ENCODE measurements at places on chromosomes 1 and 21.

- no peak overlapping the region for H3K27ac ChIP-seq
- peaks cover 11% of the 10 kb centered on the region for H3K4me1 ChIP-seq
Measured at GRCh38 chr1:111461765-111462164, 12.0 kb upstream of the C1orf162 start.

- no peak overlapping the region for H3K27ac ChIP-seq
- no peak overlapping the region for H3K4me3 ChIP-seq
- H3K4me1 ChIP-seq, result peaks cover 16% of the 10 kb centered on the region
- H3K36me3 ChIP-seq, result no peaks in the 10 kb centered on the region
- no peak for DNase-seq
Measured at GRCh38 chr1:20324704-20325406, 34.2 kb downstream of the VWA5B1 start.

GRCh38 chr1:201970334-201971159 is 11.9 kb upstream of the RNPEP start:
- H3K27ac ChIP-seq, result no peak overlapping the region
- H3K4me1 ChIP-seq, result peaks cover 8% of the 10 kb centered on the region
- H3K36me3 ChIP-seq, result peaks cover 32% of the 10 kb centered on the region
- no peaks in the 10 kb centered on the region for H3K27me3 ChIP-seq
- no peak overlapping the region for H3K4me3 ChIP-seq

GRCh38 chr1:70840260-70840953 is 207.2 kb downstream of the PTGER3 start:
- H3K4me3 ChIP-seq, result no peak overlapping the region
- no peak overlapping the region for H3K27ac ChIP-seq
- H3K4me1 ChIP-seq, result no peaks in the 10 kb centered on the region
- no peaks in the 10 kb centered on the region for H3K27me3 ChIP-seq
- no peak for DNase-seq
- no peaks in the 10 kb centered on the region for H3K36me3 ChIP-seq

DNA sequence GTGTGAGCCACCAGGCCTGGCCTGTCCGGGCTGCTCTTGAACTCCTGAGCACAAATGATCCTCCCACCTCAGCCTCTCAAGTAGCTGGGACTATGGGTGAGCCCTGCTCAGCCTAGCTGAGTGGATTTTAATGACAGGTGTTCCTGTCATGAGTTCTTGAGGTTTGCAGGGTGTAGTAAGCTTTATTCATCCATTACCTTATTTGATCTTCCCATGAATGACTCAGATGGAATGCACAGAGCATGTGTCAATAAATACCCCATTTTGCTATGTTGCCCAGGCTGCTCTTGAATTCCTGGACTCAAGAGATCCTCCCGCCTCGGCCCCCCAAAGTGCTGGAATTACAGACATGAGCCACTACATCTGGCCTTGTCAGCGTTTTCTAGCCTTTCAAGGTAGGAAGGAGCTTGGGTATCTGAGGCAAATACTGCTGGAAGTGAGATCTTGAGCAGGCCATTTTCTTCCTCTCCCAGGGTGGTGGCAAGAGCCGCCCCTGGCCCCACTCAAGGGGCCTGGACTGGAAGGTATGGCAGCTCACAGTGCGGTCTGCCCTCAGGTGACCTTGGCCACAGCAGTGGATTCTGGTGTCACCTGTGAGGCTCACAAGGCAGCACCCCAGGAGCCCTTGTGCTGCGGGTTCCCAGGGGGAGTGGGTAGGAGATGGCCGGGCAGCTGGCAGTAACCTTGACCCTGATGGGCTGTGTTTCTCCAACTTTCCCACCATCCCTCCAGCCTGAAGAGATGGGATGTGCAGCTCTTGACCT is 20.0 kb downstream of the PIK3CD start:
- H3K36me3 ChIP-seq, result no peaks in the 10 kb centered on the region
- no peak overlapping the region for H3K27ac ChIP-seq
- DNase-seq, result no peak

DNA sequence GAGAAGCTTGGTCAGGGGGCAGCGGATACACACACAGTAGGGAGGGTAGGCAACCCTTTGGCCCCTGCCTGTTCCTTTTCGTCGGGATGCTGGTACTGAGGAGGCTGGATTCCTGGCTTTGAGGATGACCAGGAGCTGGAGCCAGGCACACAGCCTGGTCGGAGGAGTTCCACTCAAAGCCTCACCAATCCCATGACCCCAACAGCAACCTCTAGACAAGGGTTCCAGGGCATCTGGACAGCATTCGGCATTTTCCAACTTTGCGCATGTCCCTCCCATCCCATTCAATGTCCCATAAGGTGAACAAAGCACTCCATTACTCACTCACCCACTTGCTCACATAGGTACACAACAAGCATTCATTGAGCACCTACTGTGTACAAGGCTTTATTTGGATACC is 42.6 kb upstream of the HMGB4 start:
- H3K27ac ChIP-seq, result no peak overlapping the region
- H3K4me1 ChIP-seq, result no peaks in the 10 kb centered on the region
- peaks cover 19% of the 10 kb centered on the region for H3K27me3 ChIP-seq
- no peaks in the 10 kb centered on the region for H3K36me3 ChIP-seq
- DNase-seq, result no peak

DNA sequence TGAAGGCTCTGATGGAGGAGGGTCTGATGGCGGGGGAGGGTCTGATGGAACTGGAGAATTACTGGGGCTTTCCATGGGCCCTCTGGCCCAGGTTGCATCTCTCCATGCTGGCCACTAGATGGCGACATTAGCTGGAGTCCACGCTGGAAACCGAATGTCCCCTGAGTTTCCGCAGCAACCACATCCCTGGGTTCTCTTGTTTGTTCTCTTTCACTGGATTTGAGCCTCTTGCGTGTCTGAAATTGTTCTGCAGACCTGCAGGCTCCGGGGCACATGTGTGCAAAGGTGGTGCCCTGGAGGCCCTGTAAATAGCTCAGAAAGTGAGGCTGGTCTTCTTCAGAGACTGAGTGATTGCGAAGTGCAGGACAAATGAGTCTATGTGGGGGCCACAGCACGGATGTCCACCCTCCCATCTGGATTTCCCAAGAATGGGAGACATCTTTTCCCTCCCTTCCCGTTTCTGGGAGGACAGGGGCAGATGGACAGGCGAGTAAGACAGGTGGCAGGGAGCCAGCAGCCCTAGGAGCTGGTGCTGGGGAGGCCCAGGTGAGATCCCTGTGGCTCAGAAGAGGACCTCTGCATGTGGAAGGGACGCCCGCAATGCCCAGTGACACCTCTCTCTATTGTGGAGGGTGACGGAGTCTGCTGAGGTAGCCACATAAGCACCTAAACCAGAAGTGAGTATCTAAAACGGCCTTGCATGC is 73.2 kb upstream of the ABCG1 start:
- no peaks in the 10 kb centered on the region for H3K4me1 ChIP-seq
- H3K27ac ChIP-seq, result no peak overlapping the region
